Activated naive CD4-positive, alpha-beta T cell treated with Interleukin-2 at 50 U/mL for 16 hours (primary cell): ENCODE measurements at places on chromosomes 3 and 15.

DNA sequence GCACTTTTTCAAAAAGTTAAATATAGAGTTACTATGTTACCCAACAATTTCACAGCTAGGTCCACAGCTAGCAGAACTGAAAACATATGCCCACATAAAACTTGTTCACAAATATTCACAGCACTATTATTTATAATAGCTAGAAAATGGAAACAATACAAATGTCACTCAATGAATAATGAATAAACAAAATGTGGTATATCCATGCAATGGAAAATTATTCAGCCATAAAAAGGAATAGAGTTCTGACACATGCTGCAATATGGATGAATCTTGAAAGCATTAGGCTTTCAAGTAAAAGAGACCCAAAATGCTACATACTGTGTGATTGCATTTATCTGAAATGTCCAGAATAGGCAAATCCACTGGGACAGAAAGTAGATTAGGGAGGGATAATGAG lies 111.9 kb downstream of the MECOM start:
- DNase-seq: no peak

- no peak for DNase-seq
Observed at GRCh38 chr3:197495999-197496745, 59.6 kb downstream of the BDH1 start.

GRCh38 chr15:92384381-92384780 lies 9.3 kb upstream of the ST8SIA2 start:
- DNase-seq: no peak

- DNase-seq: no peak
Observed at GRCh38 chr3:169403855-169404519, 259.5 kb downstream of the MECOM start.

DNA sequence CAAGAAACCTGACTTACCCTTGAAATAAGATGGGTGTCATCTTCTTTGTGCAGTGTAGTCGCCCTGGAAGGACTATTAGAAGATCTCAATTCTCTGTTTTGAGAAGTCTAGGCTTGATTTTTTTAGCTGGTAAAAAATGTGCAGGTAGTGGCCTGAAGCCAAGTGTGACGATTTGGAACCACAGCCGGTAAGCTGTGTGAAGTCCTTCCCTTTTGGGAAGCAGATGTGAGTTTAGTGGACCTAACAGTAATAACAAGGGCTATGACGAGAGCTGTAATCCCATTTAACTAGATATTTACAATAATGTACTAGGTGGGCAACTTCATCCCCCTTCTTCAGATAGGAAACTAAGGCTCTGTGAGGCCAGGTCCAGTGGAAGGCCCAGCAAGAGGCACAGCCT lies 81.7 kb upstream of the MYZAP start:
- DNase-seq: no peak

DNA sequence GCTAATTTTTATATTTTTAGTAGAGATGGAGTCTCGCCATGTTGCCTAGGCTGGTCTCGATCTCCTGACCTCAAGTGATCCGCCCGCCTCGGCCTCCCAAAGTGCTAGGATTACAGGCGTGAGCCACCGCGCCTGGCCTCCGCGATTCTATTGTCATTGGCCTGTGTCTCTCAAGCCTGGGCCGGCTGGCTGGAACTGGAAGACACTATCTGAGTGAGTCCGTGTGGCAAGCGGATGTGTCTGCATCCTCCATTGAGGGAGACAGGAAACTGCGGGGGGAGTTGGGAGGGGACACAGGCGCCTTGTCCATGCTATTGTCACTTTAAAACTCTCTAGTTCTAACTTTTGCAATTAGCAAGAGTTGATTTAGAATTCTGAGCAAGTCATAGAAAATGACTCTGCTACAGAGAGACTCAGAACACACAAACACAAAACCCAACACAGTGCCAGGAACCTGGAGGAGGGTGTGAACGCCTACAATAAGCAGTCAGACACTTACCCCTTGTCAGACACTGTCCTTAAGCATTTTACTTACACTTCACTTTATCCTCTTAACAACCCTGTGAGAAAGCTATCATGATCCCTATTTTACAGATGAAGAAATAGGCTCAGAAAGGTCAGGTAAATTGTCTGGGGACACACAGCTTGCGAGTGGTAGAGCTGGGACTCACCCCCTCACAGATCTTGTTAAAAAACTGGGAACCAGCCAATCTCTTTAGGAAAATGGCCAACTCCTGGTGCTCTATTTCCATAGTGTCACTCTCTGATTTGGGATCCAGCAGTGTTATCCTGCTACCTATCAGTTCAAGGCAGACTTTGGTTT lies 38.7 kb downstream of the ANP32A start:
- DNase-seq: peak; percentile 53

DNA sequence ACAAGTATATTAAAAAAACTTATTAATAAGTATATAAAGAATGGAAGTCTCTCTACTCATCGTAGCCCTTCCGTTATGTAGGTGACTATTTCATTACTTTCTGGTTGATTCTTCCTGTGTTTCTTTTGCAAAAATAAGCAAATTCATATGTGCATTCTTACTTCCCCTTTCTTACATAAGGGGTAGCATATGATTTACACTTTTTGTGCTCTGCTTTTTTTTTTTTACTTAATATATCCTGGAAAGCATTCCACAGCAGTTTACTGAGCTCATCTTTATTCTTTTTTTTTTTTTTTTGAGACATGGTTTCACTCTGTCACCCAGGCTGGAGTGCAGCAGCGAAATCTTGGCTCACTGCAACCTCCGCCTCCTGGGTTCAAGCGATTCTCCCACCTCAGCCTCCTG lies 12.9 kb downstream of the SCAMP5 start:
- no peak for DNase-seq

DNA sequence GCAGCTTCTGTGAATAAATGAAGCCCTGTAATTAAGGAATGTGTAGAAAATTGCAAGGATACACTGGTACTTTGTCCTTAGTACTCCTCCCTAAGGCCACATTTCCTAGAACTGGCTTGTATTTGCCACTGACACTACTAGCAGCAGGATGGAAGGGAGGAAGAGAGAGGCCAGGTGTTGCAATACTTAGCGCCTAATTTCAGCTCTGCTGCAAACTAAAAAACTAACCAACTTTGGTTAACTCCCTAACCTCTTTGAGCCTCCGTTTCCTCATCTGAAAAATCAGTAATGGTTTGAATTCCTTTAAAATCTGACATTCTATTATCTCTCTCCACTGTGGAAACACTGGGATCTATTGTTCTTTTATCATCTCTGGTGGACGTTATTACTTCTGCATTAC lies 257.0 kb downstream of the SV2B start:
- no peak for DNase-seq

- no peak for DNase-seq
Observed at GRCh38 chr15:65328506-65329287, 24.2 kb downstream of the RNU5B-1 start.

- no peak for DNase-seq
Observed at GRCh38 chr15:101810876-101811275, 1.1 kb upstream of the OR4F15 start.
